ENCODE measurements at places on chromosomes 11 and 22. TPM values are rescaled to one million over a fixed set of nuclear protein-coding genes. Genes with fewer than 3 reads are reported as not detected.
A peak's percentile ranks its signal among the peaks of the same experiment; 100 is the strongest.

Gene OR5M3
- not detected for total RNA-seq

GRCh38 chr11:129453293-129453721 is 77.7 kb downstream of the BARX2 start:
- H3K4me1 ChIP-seq, result no peaks in the 10 kb centered on the region
- no peak overlapping the region for H3K27ac ChIP-seq
- no peak overlapping the region for H3K4me3 ChIP-seq
- no peaks in the 10 kb centered on the region for H3K36me3 ChIP-seq

DNA sequence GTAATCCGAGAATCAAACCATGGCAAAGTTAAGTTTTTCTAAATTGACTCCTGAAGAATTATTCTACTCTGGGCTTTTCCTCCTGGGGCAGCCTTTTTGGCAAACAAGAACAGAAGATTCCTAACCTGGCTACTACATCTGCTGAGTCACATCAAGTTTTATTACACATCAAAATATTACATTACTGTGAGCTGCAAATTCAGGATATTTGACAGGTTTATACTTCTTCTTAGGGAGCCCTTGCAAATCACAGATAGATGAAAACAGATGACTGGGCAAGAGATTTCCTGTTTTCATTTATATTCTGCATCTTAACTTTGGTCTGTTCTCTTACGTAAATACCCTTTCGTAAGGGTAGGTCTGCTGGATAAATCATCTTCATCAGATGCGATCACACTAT is 23.6 kb downstream of the XRRA1 start:
- H3K27ac ChIP-seq, result no peak overlapping the region
- H3K4me1 ChIP-seq, result no peaks in the 10 kb centered on the region
- peaks cover 32% of the 10 kb centered on the region for H3K36me3 ChIP-seq
- no peak overlapping the region for H3K4me3 ChIP-seq

GRCh38 chr11:105598371-105598770 is 11.5 kb upstream of the GRIA4 start:
- no peaks in the 10 kb centered on the region for H3K36me3 ChIP-seq
- no peaks in the 10 kb centered on the region for H3K27me3 ChIP-seq
- H3K27ac ChIP-seq, result no peak overlapping the region

DNA sequence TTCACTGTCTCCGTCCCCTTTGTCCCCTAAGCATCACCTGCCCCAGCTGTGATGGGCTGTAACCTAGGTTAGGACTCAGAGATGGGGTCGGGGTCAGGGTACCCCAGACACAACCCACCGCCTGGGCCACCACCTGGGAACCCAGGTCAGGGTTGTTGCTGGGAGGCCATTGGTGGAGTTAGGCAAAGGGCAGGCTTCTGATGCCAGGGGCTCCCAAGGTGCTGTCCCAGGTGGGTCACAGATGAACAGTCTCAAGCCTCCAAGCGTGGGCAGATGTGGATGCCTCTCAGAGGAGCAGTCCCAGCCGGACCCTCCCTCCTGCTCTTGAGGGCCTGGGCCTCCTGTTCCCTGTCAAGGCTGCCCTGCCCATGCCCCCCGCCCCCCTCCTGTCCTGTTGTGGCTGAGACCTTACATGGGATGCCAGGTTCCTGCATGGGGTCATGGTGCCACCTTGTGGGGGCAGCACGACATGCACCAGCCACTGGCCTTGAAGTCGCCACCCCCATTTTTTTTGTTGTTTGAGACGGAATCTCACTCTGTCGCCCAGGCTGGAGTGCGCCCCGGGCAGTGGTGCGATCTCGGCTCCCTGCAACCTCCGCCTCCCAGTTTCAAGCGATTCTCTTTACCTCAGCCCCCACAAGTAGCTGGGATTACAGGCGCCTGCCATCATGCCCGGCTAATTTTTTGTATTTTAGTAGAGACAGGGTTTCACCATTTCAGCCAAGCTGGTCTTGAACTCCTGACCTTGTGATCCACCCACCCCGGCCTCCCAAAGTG is 12.1 kb downstream of the GATD1 start:
- H3K4me1 ChIP-seq, result no peaks in the 10 kb centered on the region
- no peak overlapping the region for H3K27ac ChIP-seq
- H3K27me3 ChIP-seq, result no peaks in the 10 kb centered on the region
- peaks cover 32% of the 10 kb centered on the region for H3K36me3 ChIP-seq
- DNase-seq, result peak; percentile 89
- H3K4me3 ChIP-seq, result no peak overlapping the region

Gene HSPB2
- not detected for total RNA-seq

- H3K27me3 ChIP-seq, result no peaks in the 10 kb centered on the region
- no peak for DNase-seq
- no peak overlapping the region for H3K27ac ChIP-seq
- H3K4me1 ChIP-seq, result no peaks in the 10 kb centered on the region
- no peak overlapping the region for H3K4me3 ChIP-seq
These were observed 53.8 kb downstream of the HIRA start for GRCh38 chr22:19377565-19378343.

DNA sequence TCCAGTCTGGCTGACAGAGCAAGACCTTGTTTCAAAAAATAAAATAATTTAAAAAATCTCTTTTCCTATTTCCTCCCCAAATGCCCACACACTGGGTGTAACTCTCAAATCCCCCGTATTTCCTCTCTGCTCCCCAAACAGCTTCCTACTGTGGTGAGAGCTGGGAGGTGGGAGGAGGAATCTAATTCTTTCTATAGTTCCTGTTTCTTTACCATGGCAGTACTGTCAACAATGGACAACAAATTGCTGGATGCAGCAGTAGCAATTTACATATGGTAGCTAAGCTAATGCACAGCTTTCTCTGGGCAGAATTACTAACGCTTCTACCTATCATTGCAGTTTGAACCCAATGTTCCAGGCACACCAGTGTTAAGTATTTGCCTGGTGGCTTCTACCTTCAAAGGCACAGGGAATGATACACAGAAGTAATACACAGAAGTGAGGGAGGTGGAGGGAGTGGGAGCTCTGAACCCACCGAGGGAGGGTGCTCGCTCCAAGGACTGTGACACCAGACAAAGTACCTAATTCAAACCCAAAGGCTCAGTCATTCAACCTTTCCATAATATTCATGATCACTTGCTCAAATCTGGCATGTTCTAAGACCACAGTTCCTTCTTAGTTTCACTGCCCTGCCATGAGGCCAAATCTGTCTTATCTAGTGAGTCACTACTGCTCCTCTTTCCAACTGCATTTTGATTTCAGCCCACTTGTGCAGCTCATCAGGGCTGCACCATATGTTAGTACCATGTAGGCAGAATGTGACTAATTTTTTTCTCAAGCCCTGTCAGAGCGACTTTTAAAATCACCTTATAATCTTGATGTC is 37.9 kb downstream of the CELF1 start:
- no peaks in the 10 kb centered on the region for H3K27me3 ChIP-seq
- peak; percentile 64 for DNase-seq

- DNase-seq, result no peak
- no peaks in the 10 kb centered on the region for H3K4me1 ChIP-seq
- no peak overlapping the region for H3K27ac ChIP-seq
These were observed 204.9 kb downstream of the LARGE1 start for GRCh38 chr22:33715237-33715985.

DNA sequence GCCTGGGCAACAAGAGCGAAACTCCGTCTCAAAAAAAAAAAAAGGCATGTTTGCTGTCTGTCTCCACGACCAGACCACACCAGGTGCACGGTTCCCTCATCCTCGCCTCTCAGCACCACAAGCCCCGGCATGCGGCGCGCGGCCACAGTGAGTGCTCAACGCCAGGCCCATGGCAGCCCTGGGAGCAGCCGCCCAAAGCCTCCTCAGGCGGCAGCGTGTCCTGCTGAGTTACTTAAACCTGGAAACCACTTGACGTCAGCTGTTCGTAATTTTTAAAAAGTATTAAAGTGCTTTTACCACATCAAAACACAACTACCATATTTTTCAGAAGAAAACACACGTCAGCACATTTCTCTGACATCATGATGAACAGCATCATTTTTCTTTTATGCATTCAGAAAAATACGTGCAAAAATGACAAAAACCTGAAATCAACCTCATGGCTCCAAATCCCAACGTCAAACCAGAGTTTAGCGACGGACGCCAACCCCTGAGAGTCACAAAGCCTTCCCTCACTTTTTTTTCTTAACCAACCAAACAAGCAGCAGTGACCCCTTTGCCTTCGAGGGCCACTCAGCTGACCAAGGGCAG is 2.1 kb downstream of the DEAF1 start:
- H3K27me3 ChIP-seq, result no peaks in the 10 kb centered on the region
- peaks cover 36% of the 10 kb centered on the region for H3K4me1 ChIP-seq
- no peaks in the 10 kb centered on the region for H3K36me3 ChIP-seq
- DNase-seq, result no peak

- H3K36me3 ChIP-seq, result no peaks in the 10 kb centered on the region
- DNase-seq, result no peak
- peaks cover 17% of the 10 kb centered on the region for H3K4me1 ChIP-seq
- no peaks in the 10 kb centered on the region for H3K27me3 ChIP-seq
- no peak overlapping the region for H3K27ac ChIP-seq
These were observed 921 bp downstream of the C1QTNF5 start for GRCh38 chr11:119339589-119340334.

GRCh38 chr11:44404301-44404700 is 94.4 kb upstream of the ALX4 start:
- H3K27ac ChIP-seq, result no peak overlapping the region
- H3K36me3 ChIP-seq, result no peaks in the 10 kb centered on the region
- H3K4me1 ChIP-seq, result no peaks in the 10 kb centered on the region
- no peak for DNase-seq
- no peaks in the 10 kb centered on the region for H3K27me3 ChIP-seq

GRCh38 chr11:66912361-66912760 is 45.8 kb downstream of the PC start:
- H3K27ac ChIP-seq, result no peak overlapping the region
- H3K27me3 ChIP-seq, result no peaks in the 10 kb centered on the region
- DNase-seq, result no peak
- no peaks in the 10 kb centered on the region for H3K36me3 ChIP-seq
- H3K4me3 ChIP-seq, result no peak overlapping the region
- no peaks in the 10 kb centered on the region for H3K4me1 ChIP-seq

Gene MYOD1
- total RNA-seq, result not detected

DNA sequence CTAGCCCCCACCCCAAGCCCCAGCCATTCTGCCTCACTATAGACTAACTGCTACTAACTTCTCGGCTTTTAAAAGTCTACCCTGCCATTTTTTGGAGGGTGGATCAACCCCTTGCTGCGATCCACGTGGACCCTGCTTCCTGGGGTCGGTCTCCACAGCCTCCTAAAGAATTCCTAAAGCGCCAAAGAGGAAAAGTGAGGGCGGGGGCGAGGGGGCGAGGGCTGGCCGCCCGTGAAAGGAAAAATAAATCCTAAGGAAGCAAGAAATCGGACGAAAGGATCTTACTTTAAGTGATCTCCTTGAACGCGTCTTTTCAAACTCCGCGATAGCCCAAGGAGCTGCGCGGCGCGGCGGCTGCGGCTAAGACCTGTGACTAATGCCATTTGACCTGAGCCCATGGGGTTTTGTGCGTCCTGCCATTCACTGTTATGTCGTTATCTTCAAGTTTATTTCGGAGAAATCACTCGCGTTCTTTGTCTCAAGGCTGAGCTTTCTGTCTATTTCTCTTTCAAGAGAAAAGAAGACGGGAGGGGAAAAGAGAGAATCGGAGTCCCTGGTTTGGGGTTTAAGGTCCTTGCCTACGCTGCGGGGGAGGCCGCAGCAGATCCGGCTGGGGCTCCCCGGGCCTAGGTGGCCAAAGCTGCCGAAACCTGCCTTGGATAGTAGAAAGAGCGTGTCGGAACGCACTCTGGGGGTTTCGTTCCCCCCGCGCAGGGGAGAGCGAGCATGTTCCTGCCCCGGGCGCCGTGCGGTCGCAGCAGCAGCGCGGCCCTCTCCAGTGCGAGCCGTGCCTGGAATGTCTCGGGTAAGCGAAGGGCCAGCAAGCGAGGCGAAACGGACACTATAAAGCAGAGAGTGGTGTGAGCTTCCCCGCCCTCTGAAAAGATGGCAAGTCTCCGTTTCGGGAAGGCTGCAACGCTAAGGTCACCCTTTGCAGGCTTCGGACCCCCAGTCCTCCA is 2.8 kb upstream of the DBX1 start:
- no peaks in the 10 kb centered on the region for H3K36me3 ChIP-seq
- DNase-seq, result no peak
- H3K27me3 ChIP-seq, result no peaks in the 10 kb centered on the region
- no peak overlapping the region for H3K27ac ChIP-seq

DNA sequence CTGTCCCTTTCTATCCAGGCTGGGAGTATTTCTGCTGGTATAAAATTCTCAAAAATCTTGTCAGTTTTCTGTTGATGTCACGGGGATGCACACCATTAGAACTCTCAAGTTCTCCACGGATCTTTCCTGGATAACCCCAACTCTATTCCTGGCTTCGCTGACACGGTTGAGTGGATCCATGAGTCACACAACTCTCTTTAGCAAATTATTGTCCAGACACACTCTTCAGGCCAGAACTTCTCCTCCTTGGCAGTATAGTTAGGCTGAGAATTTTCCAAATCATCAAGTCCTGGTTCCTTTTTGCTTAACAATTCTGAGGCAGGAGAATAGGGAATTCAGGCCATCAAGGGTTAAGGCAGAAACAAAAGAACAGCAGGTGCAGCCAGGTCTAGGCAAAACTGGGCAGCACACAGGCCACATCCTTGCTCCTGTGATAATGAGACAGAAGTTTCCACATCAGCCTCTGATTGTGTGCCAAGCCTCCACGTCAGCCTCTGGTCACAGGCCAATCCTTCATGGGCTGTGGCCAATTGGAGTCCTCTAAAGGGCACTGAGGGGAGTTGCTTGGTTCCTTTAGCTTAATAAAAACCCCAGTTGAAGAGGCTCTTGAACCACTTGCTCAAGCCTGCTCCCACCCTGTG is 5.7 kb upstream of the ACAT1 start:
- no peaks in the 10 kb centered on the region for H3K27me3 ChIP-seq
- H3K27ac ChIP-seq, result no peak overlapping the region
- DNase-seq, result peak; percentile 72
- H3K36me3 ChIP-seq, result peaks cover 3% of the 10 kb centered on the region
- H3K4me1 ChIP-seq, result peaks cover 9% of the 10 kb centered on the region

- H3K36me3 ChIP-seq, result peaks cover 20% of the 10 kb centered on the region
- peaks cover 43% of the 10 kb centered on the region for H3K4me1 ChIP-seq
- H3K27me3 ChIP-seq, result no peaks in the 10 kb centered on the region
- DNase-seq, result peak; percentile 65
- H3K27ac ChIP-seq, result peak overlapping the region; percentile 86
These were observed 2.2 kb downstream of the MADD start for GRCh38 chr11:47271961-47272661.

DNA sequence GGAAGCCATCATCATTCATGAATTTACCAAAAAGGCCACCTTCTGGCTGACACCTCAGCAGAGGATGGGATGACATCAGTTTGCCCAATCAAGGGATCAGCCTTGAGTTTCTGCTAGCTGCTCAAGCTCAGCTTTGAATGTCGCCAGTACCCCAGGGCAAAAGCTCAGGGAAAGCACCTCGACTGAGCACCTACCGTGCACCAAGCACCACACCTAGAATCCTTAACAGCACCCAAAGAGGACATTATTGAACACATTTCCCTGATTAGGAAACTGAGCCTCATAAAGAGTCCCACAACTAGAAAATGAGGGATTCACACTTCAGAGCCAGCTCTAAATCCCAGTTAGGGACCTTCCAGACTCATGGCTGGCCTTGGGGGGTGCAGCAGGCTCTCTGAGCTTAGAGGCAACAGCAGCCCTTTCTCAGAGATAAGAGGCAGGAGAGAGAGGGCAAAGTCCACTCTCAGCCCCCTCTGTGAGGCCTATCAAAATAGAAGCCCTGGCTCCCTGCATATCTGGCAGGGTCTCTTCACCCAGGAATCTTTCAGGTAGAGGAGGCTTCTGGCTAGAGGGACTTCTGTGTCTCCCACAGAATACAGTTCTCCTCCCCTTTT is 13.4 kb upstream of the DAGLA start:
- no peak overlapping the region for H3K4me3 ChIP-seq
- no peaks in the 10 kb centered on the region for H3K27me3 ChIP-seq
- H3K27ac ChIP-seq, result no peak overlapping the region
- no peak for DNase-seq
- H3K36me3 ChIP-seq, result no peaks in the 10 kb centered on the region

GRCh38 chr11:58192229-58192628 is 3.4 kb downstream of the OR9Q2 start:
- H3K27me3 ChIP-seq, result no peaks in the 10 kb centered on the region
- H3K4me3 ChIP-seq, result no peak overlapping the region
- DNase-seq, result no peak
- H3K27ac ChIP-seq, result no peak overlapping the region
